ENCODE measurements at places on chromosomes 11 and 22. TPM values are rescaled to one million over a fixed set of nuclear protein-coding genes. Genes with fewer than 3 reads are reported as not detected.

CRYBB1 gene
- total RNA-seq: 4.2 TPM

GRCh38 chr11:21625982-21626381, 566.9 kb upstream of the ANO5 start:
- no peak for DNase-seq

DNA sequence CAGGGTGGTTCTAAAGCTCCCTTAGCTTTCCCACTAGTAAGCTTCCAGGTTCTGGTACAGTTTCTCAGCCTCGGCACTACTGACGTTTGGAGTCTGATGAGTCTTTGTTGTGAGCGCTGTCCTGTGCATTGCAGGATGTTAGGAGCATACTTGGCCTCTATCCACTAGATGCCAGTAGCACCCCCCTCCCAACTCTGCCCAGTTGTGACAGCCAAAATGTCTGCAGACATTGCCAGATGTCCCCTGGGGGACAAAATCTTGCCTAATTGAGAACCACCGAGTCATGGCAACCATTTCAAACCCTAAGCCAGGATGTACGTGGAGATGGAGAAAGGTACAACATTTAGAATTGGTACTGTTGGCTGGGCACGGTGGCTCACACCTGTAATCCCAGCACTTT, 68.7 kb downstream of the PTPRJ start:
- no peak for DNase-seq

DNA sequence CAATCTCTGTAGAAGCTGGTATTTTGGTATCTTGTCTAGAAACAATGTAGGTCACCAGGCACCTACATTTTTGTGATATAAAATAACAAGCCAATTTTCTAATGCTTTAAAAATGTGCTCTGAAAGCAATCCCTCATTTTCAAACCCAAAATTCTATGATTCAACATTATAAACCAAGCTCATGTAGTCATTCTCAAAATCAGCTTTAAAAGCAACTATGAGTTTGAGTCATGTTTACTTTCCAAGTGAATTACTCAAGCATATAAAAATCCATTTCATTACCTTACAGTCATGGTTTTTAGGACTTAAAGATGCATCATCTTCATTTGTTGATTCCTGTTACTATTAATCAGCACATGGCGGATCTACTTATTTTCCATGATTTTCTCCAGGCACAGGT, 216.4 kb downstream of the GRM5 start:
- no peak for DNase-seq

DNA sequence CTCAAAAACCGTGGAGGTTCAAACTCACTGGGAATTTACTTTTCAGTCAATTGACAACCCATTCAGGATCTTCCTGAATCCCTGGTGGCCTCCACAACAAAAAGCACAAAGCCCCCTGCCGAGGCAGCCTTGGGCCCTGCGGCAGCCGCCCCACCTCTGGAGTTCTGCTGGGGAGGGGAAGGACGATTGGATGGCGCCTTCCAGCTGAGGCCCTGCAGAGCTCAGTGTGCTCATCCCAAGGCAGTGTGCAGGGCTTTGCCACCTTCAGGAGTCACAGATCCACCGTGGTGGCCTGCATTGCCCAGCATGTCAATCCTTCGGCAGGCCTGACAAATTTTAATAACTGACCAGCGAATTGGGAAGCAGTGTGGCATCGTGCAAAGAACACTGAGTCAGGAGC, 7.4 kb downstream of the ZFTA start:
- DNase-seq: no peak

GRCh38 chr11:134878785-134879184, 466.7 kb upstream of the B3GAT1 start:
- peak; percentile 32 for DNase-seq

GRCh38 chr22:44107340-44107739, 73.4 kb upstream of the PARVG start:
- no peak for DNase-seq

All from H1 (cell line).